EH (cell line): ENCODE measurements at places on chromosomes 6 and 20.

GRCh38 chr6:16272201-16272600, 33.8 kb downstream of the GMPR start:
- no peak for DNase-seq

GRCh38 chr6:151639750-151640149, 145.9 kb downstream of the CCDC170 start:
- DNase-seq = no peak

DNA sequence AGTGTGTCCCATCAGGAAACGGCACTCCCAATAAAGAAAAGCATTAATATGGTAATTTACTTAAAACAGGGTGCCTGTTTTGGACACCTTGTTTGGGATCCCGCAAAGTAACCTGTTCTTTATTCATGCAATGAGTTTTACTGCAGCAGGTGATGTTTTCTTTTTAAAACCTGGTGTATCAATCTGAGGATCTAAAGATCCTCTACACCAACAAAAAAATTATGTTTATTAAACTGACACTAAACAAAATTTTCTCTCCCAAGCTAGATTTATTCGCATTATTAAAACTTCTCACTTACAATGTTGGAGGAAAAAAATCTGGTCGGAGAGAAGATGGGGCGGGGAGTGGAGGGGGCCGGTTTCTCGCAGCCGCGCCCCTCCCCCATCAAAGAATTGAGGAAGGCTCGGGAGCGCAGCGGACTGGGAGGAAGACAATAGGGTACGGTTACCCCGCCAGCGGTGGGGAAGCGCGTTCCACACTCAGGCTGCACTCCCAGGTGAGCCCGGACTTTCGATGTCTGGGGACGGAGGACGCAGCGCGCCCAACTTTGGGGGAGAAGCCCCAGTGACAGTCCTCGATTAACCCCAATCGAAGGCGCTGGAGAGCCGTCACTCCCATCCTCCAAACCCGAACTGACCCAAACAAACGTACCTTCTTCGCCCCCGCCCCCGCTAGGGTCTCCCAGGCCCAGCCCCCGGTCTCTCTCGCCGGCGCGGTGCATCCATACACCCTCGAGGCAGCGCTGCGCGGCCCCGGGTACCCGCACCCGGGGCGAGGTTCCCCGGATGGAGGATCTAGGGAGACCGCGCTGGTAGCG, 1.3 kb downstream of the CD24 start:
- no peak for DNase-seq

- no peak for DNase-seq
Measured at GRCh38 chr6:169139179-169139971, 114.3 kb downstream of the THBS2 start.

GRCh38 chr6:30152910-30153610, 8.0 kb downstream of the TRIM10 start:
- no peak for DNase-seq

- DNase-seq = no peak
Measured at GRCh38 chr6:144823131-144823530, 538.0 kb downstream of the UTRN start.

- DNase-seq = no peak
Measured at GRCh38 chr6:42316981-42317380, 99.3 kb upstream of the MRPS10 start.

GRCh38 chr20:53154540-53154939, 182.4 kb downstream of the TSHZ2 start:
- no peak for DNase-seq

DNA sequence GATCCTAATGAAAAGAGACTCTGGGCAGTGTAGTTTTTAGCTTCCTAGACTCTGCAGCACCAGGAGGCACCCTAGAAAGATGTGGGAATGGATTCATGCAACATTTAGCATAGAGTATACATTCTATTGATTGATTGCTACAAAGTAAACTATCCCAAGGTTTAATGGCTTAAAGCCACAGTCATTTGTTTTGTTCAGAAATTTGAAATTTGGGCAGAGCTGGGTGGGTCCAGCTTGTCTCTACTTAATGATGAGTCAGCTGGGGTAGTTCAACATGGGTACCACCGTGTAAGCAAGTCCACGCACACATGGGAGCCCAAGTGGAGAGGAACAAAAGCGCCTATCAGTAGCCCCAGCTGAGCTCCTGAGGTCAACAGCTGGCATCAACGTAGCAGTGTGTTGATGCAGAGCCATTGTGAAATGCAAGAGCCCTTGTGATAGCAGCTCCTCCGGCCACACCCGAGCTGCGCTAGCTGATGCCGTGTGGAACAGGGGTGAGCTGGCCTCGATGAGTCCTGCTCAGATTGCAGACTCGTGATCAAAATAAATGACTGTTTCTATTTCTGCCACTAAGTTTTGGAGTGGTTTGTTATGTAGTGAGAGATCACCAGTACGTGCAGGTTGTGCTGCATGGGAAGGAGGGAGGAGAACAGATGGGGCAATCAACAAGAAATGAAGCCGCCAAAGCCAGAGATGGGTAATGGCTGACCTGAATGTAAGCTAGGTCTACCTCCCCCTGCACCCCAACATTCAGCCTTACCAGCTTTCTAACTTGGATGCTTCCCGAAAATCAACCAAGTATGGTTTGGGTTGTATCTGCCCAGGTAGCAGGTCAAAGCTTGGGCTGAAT, 45.7 kb upstream of the TRAF3IP2 start:
- DNase-seq = no peak

- no peak for DNase-seq
Measured at GRCh38 chr20:50354721-50355589, 155.2 kb upstream of the PTPN1 start.
